ENCODE measurements at places on chromosomes 12 and 14.

- DNase-seq = no peak
Observed at GRCh38 chr12:54495327-54495726, 2.2 kb upstream of the NCKAP1L start.

DNA sequence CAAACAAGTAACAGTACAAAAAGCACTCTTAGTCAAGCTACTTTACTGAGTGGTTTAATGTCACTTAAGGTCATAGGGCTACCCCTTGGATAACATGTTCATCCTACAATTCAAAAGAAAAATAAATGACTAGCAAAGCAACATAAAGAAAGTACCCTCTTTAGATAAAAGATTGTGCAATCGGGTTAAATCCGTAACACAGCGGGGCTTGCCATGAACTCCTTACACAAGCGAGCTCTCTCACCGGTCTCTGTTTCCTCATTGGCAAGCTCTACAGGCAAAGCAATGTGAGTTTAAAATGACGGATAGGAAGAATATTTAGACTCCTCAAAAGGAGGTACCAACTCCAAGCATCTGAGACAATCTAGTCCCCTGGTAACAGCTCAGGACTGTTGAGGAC lies 140.6 kb downstream of the EGLN3 start:
- DNase-seq = peak; percentile 26

DNA sequence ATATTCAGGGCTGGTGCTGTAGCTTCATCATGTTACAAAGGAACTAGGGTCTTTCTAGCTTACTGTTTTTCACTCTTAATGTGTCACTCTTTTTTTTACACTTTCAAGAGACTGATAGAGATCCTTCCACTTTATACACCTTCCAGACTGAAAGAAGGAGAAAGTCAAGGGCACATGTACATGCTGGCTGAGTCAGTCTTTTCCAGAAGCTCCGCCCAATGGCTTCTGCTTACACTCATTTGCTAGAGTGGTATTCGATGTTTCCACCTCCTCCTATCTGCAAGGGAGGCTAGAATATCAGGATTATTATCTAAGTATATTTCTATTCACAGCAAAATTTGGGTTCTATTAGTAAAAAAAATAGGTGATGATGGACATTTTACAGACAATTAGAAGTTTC lies 325.8 kb upstream of the OR4E1 start:
- no peak for DNase-seq

- DNase-seq = no peak
Observed at GRCh38 chr14:36067428-36068187, 108.9 kb downstream of the PTCSC3 start.

DNA sequence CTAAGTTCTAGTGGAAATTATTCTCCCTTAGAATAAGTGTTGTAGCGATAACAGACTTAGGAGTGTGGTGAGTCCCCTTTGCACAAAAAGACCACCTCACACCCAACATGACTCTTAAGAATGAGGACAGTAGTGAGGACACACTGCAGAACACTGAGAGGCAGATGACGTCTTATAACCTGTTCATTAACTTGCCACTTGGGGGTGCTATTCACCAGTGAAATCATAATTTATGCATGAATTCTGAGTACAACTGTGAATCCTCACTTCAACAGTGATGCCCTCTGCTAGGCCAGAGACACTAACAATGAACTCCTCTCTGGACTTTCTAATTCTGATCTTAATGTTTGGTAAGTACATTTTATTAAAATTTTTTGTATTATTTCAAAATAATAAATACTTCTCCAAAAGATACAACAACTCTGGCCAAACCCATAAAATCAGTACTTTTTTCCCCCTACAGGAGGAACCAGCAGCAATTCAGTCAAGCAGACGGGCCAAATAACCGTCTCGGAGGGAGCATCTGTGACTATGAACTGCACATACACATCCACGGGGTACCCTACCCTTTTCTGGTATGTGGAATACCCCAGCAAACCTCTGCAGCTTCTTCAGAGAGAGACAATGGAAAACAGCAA lies 274.7 kb downstream of the DAD1 start:
- peak; percentile 52 for DNase-seq

- no peak for DNase-seq
Observed at GRCh38 chr12:40942326-40942725, 245.8 kb upstream of the PDZRN4 start.

- DNase-seq = peak; percentile 45
Observed at GRCh38 chr12:102317155-102317554, 119.5 kb upstream of the PMCH start.

GRCh38 chr12:34294671-34295365 lies 272.5 kb downstream of the ALG10 start:
- no peak for DNase-seq

DNA sequence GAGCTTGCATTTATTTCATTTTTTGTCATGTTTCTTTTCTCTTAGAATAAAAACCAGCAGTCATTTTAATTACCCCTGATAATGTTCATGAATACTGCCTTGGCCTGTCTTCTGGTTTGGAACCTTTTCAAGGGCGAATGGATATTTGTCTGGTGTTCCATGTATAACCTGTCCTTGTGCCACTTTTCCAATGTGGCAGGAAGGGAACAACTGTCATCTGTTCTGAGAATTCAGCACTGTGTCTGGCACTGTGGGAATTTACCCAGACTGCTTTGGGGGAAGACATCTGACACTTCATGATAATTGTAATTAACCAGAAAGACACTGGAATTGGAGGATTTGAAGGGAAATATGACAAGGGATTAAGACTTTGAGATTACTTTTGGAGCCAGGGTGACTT lies 352.8 kb downstream of the APAF1 start:
- DNase-seq = no peak

DNA sequence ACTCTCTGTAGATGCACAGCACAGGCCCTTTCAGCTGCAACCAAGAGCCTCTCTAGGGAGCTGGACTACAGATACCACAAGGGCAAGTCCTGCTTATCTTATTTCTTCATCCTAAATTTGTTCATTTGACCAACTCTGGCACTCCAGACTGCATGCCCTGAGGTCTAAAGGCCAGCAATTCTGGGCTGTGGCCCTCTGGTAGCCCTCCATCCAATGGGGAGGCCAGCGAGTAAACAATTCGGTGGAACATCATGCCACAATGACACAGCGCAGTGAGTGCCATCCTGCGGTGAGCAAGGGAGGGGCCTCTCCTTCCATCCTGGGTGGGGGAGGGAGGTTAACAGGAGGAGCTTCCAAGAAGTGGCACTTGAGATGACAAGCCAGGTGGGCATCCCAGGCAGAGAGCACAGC lies 652 bp upstream of the SELPLG start:
- peak; percentile 53 for DNase-seq

GRCh38 chr12:92696216-92696615 lies 6.6 kb upstream of the PLEKHG7 start:
- peak; percentile 32 for DNase-seq

- no peak for DNase-seq
Observed at GRCh38 chr12:58148976-58149375, 207.6 kb downstream of the ATP23 start.

- peak; percentile 60 for DNase-seq
Observed at GRCh38 chr12:104175726-104176247, 37.8 kb upstream of the NFYB start.

DNA sequence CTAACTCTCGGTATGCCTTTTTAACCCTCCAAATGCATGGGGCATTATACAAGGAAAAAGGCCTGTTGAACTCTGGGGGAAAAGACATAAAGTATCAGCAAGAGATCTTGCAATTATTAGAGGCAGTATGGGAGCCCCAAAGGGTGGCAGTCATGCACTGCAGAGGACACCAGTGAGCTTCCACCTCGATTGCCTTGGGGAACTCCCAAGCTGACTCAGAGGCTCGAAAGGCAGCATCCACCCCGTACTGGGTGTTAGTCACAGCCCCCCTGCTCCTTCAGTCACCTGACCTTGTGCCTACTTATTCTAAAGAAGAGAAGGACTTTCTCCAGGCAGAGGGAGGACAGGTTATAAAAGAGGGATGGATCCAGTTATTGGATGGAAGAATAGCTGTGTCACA lies 781.4 kb upstream of the TMEM132C start:
- peak; percentile 76 for DNase-seq

DNA sequence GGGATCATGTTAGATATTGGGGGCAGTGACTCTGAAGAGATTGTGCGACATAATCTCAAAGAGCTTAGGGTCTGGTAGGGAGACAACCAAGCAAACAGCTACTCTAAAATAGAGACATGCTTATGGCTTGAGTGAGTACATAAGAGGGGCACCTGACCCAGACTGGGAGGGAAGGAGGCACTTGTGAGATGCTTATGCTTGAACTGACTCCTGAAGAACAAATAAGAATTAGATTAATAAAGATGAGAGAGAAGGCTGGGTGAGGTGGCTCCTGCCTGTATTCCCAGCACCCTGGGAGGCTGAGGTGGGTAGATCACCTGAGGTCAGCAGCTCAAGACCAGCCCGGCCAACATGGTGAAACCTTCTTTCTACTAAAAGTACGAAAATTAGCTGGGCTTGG lies 19.1 kb downstream of the TMTC2 start:
- DNase-seq = no peak

DNA sequence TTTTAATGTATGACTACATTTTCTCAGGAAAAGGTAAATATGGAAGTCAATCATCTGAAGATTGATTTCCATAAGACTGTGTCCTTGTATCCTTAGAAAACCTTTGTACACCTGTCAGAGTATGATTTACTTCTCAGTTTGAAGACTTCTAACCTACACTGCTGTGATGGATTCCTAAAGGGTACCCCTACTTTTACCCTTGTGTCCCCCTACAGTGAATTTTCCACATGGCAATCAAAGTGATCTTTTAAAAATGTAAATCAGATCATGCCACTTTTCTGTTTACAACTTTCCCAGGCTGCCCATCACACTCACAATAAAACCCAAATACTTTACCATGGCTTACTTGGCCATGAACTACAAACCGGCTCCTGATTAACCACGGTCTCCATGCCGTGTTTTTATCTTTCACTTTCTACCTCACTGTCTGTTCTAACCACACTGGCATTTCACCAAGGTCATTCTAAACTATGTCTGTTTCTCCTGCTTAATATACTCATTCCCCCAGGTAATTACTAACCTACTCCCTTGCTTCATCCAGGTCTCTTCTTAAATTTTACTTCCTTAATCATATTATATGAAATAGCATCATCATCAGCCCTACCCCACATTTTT lies 8.1 kb downstream of the DNAI7 start:
- DNase-seq = no peak

DNA sequence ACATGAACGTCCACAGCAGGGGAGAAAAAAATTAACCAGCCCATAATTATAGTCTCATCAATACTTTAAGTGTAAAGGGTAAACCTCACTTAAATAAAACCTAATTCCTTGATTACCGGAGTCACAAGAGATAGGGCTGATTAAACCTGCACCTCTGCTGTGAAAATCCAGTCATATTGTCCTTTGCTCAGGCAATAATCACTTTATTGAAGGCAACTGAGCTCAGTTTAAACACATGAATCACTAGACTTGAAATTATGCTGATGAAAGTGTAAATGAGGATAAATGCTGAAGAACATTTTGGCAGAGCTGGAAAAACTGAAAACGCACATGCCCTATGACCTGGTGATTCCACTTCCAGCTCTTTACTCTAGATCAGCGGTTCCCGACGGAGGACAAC lies 6.7 kb upstream of the HRK start:
- DNase-seq = no peak

DNA sequence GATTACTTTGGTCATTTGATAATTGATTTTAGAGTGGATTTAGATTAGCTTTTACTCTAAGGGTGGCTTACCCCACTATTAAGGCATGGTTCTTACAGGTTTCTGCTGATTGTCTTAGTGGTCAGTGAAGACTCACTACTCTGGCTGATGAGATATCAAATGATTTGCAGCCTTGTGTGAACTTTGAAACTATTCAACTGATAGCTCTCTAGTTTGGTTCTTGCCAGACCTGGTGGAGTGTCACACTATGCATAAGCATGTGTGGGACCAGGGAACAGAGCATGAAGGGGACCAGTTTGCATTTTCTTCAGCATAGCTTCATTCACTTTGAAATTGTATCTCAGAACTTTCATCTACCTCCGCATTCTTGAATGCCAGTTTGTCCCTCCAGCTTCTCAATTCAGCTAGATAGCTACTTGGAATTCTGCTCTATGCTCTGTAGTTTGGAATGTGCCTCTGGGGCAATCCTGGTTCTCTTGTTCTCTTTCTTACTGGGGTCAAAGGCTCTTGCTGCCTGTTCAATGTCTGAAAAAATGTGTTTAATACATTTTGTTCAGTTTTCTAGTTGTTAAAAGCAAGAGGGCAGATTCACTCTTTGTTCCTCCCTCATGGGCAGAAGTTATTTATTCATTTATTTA lies 12.7 kb downstream of the SCYL2 start:
- DNase-seq = no peak

DNA sequence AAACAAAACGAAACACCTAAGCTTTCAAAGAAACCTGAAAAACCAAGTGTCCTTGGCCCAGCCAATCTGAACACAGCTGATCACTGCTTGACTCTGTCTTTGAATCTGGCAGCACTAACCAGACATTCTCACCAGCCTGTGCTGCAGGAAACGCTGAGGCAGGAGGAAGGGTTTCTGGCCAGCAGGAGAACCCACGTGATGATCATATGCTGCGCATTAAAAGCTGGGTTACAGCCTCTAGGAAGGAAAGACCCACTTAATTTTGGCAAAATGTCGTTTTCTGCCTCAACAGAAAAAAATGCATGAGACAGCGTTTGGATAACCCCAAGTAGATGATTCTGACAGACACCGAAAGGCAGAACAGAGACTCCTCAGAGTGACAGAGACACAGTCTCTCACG lies 9.8 kb downstream of the APPL2 start:
- DNase-seq = peak; percentile 13

DNA sequence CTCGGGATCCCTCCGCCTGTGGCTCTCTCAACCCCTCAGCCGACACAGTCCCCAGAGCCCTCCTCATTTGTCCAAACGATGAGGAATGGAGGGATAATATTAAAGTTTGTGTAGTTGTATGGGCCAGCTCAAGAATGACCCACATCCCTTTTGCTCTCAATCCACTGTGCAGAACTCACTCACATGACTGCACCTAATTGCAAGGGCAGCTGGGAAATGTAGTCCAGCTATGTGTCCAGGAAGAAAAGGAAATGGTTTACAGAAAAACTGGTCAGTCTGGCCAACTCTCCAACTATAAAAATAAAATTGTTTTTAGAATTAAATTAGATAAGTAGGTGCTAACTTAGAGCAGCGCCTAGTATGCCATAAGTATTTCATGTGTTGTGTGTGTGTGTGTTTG lies 66.6 kb downstream of the GALNT8 start:
- DNase-seq = no peak

DNA sequence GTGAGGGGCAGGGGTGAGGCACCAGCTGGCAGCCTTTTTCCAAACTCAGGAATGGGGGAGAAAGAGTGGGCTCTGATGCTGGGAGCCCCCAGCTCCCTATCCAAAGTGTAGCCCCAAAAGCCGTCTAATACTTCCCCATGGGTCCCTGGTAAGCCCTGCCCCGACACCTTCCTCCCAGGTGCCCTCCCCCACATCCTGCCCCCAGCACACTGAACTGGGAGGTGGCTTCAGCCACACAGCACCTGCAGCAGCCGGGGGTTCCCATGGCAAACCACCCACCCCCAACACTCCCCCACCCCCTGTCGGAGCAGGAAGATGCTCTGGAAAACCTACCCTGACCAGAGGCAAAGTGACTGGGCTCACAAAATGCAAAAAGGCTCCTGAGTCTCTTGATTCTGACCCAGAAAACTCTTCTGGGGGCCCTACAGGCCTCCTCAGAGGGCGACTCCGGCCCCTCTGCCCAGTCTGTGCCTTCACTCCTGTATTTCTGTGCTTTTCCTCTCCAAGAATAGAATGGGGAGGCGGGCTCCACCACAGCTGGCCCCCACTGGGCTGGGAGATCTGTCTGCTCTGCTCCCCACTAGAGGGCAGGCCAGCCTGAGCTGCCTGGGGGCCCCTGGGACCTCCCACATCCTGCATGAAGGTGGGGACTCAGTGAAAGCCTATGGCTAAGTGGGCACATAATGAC lies 81.6 kb downstream of the ITPK1 start:
- DNase-seq = no peak

GRCh38 chr12:57770734-57771133 lies 1.2 kb downstream of the METTL1 start:
- no peak for DNase-seq

Measured in MV-4-11 (cell line).